Inflammatory macrophage treated with lipopolysaccharide for 4 hours (primary cell): ENCODE measurements at places on chromosomes 6 and 20.

DNA sequence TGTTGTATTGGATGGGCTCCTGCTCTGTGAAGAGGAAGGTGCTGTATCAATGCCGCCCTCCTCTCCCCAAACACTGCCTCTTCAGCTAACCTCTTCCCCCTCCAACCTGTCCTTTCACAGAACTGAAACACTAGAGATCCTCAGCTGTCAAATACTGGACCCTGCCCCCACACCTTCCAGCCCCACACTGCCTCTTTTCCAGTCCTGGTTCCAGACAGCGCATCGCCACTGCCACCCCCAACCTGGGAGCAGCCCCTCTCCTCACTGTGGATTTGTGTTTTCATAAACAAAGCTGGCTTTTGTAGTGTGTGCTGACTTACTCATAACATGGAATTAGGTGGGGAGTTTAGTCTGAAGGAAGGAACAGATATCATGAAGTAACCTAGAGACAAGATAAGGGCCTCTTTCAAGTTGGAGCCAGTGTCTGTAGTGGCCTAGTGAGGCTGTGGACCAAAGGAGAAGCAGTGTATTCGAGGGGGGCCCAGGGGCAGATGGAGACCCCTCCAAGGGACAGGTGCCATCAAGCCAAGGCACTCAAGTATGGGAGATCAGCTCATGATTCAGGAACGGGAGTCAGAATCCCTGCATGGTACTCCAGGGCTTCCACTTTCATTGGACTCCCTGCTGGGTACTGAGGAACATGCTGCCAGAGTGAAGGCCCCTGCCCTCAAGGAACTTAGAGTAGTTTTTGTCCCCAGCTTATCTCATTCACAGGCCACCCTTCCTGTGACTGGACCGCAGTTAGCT, 2.1 kb downstream of the SCUBE3 start:
- DNase-seq = no peak

DNA sequence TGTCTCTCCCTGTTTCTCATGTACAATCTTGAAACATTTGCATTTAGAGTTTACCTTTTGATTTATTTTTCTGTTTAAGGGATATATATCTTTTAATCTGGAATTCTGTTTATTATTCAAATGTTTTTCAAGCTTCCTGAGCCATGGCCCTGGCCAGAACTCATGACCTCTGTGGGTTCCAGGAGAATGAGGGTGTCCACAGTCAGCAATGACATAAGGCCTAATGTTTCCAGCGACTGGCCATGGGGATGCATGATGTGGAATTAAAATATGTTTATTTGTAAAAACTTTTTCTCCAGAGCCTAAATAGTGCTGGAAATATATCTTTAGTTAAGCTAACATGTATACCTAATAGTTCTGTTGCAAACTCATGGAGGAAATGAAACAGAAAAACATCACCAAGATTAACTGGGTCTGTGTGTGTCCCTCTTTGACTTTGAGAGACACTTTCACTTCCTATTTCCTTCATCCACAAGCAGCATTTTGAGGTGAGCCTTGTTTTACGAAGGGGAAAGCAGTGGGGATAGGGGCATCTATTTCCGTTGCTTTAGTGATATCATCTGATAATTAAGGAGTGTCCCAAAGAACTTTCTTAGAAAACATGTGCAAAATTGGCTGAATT, 87.6 kb downstream of the SMOC2 start:
- DNase-seq = no peak

DNA sequence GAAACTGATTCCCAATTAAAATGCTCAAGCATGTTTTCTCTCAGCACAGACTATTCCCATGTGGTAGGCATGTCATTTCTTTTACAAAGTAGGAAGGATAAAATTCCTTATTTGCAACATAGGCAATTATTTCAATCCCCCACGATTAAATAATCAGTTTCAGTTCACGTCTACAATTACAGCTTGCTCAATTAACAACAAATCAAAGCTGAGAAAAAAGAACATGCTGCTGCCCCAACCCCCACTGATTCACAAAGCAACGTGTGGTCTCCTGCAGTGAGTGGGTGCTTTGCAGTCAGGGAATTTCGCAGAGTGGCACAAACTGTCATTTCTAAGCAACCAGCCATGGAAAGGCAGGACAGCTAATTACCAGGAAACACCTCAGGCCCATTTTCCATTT, 17.0 kb downstream of the RNASET2 start:
- peak; percentile 28 for DNase-seq

DNA sequence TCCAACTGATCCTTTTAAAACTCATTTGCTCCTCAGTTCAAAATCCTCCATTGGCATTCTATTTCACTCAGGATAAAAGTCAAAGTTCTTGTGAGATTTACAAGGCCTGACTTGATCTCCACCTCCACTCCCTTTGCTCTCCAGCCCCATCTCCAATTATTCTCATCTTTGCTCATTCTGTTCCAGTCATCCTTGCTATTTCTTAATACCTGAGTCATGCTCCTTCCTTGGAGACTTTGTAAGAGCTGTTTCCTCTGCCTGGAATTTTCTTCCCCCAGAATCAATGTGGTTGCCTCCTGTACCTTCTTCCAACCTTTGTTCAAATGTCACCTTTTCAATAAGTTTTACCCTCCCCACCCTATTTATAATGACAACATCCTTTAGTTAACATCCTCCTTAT, 373.5 kb downstream of the HTR1B start:
- DNase-seq = no peak

GRCh38 chr6:47307362-47308197, 2.1 kb downstream of the TNFRSF21 start:
- DNase-seq = no peak

- DNase-seq = peak; percentile 58
Measured at GRCh38 chr6:129749749-129750120, 39.8 kb upstream of the ARHGAP18 start.

DNA sequence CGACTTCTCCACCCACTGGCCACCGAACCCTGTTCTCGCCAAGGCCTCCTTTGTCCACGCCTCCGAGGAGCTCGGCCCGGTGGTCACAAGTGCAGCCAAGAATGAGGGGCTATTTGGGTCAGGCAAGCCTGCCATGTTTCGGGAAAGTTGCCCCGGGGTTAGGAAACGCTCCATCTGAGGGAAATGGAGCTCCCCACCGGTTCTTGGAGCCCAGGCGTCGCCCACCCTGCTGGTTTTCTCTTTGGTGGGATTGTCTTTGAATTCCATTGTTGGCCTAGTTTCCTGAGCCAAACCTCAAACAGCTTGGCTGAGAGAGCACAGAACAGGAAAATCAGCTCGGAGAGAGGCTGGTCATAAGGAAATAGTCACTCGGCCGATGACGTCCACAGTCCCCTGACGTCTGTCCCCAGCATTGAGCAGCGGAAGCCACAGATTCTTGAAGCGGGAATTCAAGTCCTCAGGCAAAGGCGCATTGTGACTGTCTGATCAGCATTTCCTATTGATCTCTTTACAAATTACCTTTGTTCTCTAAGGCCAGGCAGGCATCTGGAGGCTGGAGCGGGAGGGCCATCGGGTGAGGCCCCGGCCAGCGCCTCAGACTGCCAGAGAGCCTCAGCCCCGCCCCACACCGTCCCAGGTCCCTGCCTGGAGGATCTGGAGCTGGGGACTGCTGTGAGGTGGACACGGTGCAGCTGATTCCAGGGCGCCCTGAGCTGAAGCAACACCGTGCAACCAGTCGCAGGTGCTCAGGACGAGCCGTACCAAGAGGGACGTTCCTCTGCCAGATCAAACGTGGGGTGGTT, 138.6 kb downstream of the DLL1 start:
- DNase-seq = peak; percentile 63

GRCh38 chr6:38391206-38391605, 248.5 kb downstream of the BTBD9 start:
- DNase-seq = no peak

GRCh38 chr6:349491-349921, 42.0 kb upstream of the IRF4 start:
- no peak for DNase-seq

DNA sequence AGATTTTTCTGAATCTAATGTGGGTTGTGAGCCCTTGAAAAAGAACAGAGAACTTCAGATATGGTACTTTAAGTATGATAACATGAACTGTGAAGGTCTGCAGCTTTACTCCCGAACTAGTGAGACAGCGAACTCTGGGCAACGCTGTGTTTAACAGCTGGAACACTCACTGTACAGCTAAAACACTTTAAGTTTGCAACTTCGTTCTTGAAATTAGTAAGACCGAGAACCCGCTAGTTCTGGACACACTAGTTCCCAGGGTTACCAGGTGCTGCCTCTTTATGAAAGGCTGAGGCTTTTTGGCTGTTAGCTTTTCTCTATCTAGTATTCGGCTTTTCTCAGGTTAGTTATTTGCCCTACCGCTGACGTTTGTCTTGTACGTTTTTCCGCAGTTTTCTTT, 52.9 kb downstream of the RIOK1 start:
- DNase-seq = no peak
